Stimulated activated CD8-positive, alpha-beta memory T cell treated with anti-CD3 and anti-CD28 coated beads, Interleukin-4, amount 100 ng/mL, for 1 hour (primary cell): ENCODE measurements at places on chromosomes 1 and 21.

DNA sequence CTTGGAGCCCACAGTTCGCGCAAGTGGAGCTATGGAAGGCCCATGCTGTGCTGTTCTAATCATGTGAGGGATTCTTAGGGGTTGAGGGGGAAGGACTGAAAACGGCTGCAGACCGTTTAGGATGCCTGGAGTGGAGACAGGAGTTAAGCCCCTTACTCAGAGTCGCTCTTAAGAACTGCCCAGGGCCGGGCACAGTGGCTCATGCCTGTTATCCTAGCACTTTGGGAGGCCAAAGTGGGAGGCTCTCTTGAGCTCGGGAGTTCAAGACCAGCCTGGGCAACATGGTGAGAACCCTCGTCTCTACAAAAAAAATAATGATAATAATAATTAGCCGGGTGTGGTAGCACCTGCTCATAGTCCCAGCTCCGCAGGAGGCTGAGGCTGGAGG, 1.1 kb downstream of the ZNF672 start:
- no peak for DNase-seq

- DNase-seq: no peak
Observed at GRCh38 chr1:54165146-54165545, 12.3 kb upstream of the CDCP2 start.

GRCh38 chr1:36134505-36135329, 9.7 kb upstream of the COL8A2 start:
- DNase-seq: no peak

DNA sequence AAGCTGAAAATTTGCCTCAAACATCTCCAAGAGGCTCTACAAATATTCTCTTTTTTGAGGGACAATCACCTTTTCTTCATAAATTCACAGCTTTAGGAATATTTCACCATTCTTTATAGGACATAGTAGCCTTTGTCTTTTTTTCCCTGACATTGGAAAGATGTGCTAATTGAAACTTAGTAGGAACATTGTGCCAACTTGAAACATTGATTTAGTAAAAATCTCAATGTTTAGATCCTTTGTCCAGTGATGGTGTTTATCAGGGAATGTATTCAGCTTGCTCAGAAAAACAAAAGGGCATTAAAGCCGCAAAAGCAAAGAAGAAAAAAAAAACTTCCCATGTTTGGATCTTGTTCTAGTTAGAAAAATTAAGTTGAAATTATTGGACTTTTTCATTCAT, 52.1 kb downstream of the DPT start:
- DNase-seq: no peak

- no peak for DNase-seq
Observed at GRCh38 chr21:16570856-16571255, 841.1 kb downstream of the USP25 start.

DNA sequence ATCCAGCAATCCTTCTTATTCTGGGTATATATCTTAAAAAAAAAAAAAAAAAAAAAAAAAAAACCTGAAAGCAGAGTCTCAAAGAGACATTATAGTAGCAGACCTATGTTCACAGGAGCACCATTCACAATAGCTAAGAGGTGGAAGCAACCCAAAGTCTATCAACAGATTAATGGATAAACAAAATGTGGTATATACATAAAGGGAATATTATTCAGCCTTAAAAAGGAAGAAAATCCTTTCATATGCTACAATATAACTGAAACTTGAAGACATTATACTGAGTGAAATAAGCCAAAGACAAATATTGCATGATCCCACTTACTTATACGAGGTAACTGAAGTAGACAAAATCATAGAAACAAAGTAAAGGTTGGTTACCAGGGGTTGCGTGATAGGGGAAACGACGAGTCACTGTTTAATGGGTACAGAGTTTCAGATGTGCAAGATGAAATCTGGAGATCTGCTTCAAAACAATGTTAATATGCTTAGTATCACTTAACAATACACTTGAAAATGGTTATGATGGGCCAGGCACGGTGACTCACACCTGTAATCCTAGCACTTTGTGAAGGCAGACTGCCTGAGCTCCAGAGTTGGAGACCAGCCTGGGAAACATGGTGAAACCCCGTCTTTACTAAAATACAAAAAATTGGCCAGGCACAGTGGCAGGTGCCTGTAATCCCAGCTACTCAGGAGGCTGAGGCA, 29.5 kb downstream of the PIK3R3 start:
- DNase-seq: no peak

- no peak for DNase-seq
Observed at GRCh38 chr1:85330711-85331290, 54.4 kb upstream of the BCL10 start.

DNA sequence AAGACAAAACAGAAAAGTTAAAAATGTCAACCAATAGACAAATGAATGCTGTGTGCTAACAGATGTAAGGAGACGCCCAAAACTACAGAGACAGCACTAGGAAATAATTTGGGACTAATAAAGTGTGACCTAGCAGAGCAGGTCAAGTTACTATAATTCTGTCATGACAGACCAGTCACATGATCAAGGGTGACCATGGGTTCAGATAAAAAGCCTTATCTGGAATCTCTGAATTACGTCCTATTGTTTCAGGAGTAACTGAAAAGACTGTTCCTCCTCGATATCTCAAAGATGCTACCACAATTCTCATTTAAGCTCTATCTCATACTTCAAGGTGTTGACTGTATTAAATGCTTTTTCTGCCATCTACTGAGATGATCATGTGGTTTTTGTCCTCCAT, 31.6 kb downstream of the PARP1 start:
- no peak for DNase-seq

GRCh38 chr1:50417507-50417906, 5.7 kb downstream of the DMRTA2 start:
- DNase-seq: no peak

GRCh38 chr1:232556351-232556750, 73.6 kb downstream of the SIPA1L2 start:
- no peak for DNase-seq
